ENCODE measurements at places on chromosomes 3 and 15. TPM values are rescaled to one million over a fixed set of nuclear protein-coding genes. Genes with fewer than 3 reads are reported as not detected.

GRCh38 chr15:48086133-48086532 lies 34.7 kb upstream of the SLC24A5 start:
- DNase-seq: no peak

DNA sequence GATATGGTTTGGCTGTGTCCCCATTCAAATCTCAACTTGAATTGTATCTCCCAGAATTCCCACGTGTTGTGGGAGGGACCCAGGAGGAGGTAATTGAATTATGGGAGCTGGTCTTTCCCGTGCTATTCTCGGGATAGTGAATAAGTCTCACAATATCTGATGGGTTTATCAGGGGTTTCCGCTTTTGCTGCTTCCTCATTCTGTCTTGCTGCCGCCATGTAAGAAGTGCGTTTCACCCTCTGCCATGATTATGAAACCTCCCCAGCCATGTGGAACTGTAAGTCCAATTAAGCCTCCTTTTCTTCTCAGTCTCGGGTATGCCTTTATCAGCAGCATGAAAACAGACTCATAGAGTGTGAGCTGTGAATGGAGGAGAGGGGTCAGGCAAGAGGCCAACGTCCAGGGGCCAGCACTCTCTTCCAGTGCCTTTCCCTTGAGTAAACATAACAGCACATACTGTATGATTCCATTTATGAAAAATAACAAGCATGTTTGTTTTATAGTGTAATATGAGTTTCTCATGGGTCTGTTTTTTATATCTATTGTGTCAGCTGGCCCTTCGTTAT lies 16.3 kb upstream of the LCTL start:
- no peak for DNase-seq

GRCh38 chr3:64905906-64906410 lies 218.2 kb upstream of the ADAMTS9 start:
- no peak for DNase-seq

GRCh38 chr3:100260081-100260684 lies 609 bp upstream of the TBC1D23 start:
- no peak for DNase-seq

DNA sequence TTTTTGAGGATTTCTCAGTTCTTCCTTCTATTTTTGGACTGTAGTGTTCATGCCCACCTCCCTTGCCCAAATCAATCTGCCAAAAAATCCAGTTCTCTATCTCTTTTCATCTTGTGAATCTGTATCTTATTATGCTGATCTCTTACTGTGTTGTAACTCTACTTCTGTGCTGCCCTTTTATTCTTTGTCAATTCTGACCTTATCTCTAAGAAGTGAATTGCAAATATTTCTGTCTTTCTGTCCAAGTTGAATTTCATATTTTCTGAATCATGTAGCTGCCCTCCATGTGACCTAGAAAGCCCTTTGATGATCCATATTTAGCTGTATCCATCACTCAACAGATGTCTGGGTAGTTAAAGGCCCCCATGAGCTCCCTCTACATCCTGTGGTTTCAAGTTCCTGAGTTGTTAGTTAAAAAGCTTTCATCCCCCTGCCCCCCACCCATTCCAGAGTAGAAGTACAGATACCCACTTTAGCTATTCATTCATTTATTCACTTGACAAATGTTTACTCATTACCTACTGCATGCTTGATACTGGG lies 33.6 kb upstream of the ETV5 start:
- DNase-seq: no peak

The CFAP44 gene
- polyA plus RNA-seq: 1.3 TPM

The WDR76 gene
- 4.6 TPM for polyA plus RNA-seq

The OR5K2 gene
- not detected for polyA plus RNA-seq

The GABRR3 gene
- not detected for polyA plus RNA-seq

The PTH1R gene
- 0.05 TPM for polyA plus RNA-seq

The CERS3 gene
- polyA plus RNA-seq: not detected

The FAIM gene
- polyA plus RNA-seq: 5.7 TPM

Data from AG04450 (cell line).